ENCODE measurements at places on chromosomes 6 and 20.

DNA sequence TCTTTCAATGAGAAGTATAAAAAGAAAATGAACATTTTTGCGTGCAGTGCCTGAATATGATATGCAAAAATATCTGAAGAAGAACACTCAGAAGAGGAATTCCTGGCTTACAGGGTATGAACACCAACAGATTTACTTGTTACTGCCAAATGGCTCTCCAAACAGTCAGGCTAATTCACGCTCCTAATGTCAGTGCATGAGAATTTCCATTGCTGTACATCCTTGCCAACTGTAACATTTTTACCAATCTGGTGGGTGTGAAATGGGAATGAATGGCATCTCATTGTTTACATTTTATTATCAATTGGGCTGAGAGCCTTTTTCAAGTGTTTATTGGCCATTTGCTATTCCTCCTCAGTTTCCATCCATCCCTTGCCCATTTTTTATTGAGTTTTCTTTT is 365.3 kb upstream of the MAP3K7 start:
- no peak for DNase-seq

- no peak for DNase-seq
These were observed 1.4 kb upstream of the MAN1A1 start for GRCh38 chr6:119350952-119351372.

- DNase-seq: peak; percentile 38
These were observed 9.5 kb downstream of the C20orf202 start for GRCh38 chr20:1212607-1213396.

- DNase-seq: no peak
These were observed 51.1 kb downstream of the FGD2 start for GRCh38 chr6:37056439-37057127.

DNA sequence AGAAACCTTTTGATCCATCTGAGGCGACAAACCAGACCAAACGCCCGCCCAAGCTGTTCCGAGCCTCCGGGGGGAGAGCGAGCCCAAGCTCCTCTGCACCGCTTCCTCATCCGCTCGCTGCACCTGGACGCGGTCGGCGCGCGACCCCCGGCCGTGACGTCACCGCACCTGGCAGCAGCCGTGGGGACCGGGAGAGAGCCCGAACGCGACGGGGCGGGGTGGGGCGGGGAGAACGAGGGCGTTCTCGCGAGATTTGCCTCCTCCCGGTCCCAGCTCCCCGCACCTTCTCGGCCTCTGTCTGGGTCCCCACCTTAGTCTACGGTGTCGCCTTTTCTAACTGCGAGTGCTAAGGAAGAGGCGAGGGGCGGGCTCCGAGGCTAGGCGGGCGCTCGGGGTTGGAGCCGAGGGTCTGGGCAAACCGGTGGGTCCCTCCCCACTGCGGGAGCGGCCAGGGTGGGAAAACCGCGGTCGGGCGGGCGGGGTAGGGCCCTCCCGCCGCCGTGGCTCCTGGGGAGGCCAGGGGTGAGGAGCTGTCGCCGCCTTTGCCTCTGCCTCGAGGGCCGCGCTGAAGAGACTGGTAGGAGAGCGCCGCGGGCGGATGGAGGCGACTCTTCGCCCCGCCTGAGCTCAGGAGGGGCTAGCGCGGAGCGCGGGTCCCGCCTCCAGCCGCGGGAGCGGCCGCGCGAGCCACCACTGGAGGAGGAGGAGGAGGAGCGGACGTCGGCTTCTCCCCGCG is at the start of gene CD2AP:
Gene CD2AP, plus strand, starts transcription at position 293 of the 736 bp plus-strand sequence. CDS start 456 bp downstream, outside the sequence.
- DNase-seq: peak; percentile 91

- DNase-seq: no peak
These were observed 194.0 kb upstream of the EYA4 start for GRCh38 chr6:133047065-133047665.

DNA sequence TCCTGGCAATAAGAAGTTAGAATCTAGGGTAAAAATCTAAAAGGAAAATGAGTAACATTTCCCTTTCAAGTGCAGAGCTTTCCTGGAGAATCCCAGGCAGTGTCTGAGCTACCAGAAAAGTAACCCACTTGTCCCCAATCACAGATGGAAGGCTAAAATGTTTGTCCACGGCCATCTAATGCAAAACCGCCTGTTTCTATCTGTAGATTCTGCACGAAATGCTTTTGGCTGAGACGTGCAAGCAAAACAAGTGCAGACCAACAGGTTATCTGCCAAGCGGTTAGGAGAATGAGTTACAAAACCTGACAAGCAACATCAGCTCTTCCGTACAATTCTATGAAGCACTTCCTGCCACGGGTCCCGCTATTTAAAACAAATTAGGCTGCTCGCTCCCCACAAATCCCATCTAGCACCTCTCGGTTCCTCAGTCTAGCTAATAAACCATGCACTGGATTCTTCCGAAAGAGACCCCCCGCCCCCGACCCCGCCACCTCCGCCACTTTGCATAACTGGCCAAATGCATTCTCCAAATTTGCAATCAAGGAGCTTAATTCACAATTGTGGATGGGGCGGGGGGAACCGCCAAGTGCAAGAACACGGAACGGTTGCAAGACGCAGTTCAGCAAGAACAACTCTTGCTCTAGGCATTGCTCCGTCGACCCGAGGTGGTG is 1.4 kb downstream of the ELOVL5 start:
- no peak for DNase-seq

DNA sequence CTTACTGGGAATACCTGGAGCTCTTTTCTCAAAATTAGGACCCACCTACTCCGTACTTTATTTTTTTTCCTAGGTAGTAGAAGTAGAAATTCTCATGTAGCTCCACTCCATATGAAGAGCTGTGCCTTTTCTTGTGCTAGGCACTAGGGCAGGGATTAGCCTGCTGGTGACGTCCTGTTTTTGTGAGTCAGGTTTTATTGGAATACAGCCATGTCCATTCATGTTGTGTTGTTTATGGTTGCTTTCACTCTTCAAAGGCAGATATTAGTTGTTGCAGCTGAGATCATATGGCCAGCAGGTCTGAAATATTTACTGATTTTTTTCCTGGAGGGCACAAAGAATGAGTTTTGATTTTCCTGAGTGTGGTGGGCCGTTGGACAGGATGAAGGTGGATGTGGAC is 20.5 kb downstream of the XRN2 start:
- DNase-seq: no peak

- no peak for DNase-seq
These were observed 47.4 kb downstream of the BMP5 start for GRCh38 chr6:55827818-55828522.

DNA sequence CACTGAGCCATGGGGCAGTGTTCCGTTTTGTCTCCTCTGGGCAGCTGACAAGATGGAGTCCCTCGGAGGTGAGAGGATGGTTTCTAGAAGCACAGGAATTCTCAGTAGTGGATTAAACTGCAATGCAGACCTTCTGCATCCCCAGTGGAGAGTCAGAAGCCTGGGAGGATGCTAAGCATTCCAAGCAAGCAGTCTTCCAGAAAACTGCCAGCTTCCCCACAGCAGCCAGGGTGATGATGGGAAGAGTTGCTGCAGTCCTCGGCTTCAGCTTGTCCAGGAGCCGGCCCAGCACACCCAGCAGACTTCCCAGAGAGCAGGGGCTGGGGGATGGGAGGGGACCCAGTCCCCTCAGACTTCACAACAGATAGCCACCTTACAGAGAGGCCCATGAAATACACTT is 163.6 kb downstream of the LY86 start:
- DNase-seq: no peak

DNA sequence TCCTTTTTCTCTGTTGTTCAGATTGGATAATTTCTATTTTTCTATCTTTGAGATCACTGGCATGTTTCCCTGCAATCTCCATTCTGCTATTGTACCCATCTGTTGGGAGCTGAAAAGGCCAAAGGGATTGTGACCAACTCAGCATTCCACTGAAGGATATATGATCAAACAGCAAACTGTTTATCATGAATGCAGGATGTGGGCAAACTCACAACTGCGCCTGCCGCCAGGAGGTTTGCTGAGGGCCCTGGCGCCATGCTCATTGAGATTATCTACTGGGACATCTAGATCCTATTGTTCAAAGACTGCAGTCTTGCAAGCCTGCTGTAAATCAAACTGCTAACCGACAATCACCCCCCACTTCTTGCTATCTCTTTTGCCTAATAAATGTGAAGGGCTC is 3.8 kb upstream of the FKBP1A start:
- DNase-seq: no peak

- no peak for DNase-seq
These were observed 295.7 kb downstream of the CDC5L start for GRCh38 chr6:44682987-44683779.

DNA sequence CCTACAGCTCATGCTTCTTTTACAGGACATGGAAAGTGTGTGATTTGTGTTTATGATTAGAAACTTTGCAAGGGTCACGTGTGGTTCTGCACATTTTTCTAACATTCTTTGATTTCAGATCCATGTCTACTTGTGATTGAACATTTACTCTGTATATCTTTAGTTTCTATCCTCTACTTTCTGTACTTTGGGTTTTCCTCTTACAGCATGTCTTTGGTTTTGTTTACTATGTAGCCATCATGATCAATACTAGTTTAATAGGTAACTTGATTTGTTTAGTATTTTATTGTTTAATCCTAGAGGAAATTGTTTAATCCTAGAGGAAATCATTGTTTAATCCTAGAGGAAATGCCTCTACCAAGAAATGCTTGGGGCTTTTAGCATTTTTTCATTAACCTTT is 41.8 kb downstream of the XRN2 start:
- DNase-seq: no peak

DNA sequence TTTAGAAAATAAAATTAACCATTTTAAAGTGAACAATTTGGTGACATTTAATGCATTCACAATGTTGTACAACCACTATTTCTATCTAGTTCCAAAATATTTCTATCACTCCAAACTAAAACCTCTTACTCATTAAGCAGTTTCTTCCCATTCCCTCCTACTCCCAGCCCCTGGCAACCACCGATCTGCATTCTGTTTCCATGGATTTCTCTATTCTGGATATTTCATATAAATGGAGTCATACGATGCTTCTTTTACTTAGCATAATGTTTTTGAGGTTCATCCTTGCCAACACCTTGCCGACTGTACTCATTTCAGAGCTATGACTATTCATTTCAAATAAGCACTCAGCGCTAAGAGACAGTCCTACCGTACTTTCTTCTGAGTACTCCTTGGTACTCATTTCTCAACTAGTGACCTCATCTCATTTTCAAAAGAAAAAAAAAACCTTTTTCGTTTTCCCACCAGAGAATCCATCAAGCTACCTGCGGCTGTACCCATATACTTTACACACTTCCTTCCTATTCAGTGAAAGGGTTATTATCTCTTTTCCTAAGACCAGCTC is 259.2 kb downstream of the UTRN start:
- DNase-seq: no peak

GRCh38 chr6:3630258-3630835 is 121.2 kb downstream of the PXDC1 start:
- DNase-seq: no peak

GRCh38 chr20:33377366-33377765 is 24.0 kb downstream of the CDK5RAP1 start:
- no peak for DNase-seq

DNA sequence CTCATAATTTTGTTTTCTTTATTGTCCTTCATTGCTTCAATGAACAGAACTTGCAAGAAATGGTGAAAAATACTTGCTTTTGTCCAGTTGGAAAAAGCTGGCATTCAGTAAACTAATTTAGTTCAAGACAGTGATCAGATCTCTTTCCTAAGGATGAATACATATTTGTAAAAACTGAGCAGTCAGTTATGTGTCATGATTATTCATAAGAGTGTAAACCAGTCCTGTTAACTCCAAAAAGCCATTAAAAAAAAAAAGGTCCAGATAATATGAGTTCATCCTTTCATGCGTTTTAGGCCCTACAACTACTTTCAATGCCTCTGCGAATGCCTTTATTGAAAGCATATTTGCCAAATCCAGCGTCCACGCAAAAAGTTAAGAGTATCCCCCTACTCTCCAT is 609 bp downstream of the PGM3 start:
- no peak for DNase-seq

DNA sequence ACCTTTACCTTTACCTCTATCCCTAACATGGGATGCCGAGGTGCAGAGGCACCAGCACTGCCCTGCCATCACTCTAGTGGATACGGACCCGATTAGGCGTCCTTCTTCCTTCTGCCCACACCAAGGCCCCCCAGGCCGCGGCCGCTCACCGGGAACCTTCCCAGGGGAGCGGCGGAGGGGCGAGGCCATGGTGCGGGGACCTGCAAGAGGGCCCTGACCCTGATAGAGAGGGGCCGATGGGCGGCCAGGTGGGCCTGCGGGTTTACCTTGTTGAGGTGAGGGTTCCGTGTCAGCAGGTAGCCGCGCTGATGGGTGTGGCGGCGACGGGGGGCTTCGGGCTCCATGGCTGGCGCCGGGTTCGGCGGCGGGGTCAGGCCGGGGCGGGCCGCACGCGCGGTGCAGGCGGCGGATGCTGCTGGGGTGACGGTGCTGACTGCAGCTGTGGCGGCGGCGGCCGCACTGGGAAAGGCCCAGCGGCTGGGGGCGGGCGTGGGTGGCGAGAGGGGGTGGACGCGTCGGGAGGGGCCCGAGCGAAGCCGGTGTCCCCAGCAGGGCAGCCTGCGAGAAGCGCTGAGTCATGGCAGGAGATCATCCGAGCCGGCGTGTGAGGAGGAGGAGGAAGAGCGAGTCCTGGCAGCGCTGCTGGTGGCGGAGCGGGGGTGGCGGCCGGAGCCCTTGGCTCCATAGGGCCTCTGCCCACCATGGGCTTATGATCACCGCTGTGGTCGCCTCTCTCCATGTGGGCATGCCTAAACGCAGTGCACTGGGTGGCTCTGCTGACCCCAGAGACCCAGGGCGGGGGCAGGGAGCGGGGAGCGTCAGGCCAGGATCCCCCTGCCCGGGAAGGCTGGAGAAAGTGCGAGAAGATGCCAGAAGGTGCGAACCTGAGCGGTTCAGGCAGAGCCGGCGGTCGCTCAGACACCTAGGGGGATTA is at the start of gene ME1:
Gene ME1, minus strand, starts transcription at position 441 of the 934 bp plus-strand sequence. Its CDS starts 97 bp downstream, at position 344.
- DNase-seq: no peak

- DNase-seq: no peak
These were observed 31.2 kb downstream of the TTLL9 start for GRCh38 chr20:31901615-31902014.

DNA sequence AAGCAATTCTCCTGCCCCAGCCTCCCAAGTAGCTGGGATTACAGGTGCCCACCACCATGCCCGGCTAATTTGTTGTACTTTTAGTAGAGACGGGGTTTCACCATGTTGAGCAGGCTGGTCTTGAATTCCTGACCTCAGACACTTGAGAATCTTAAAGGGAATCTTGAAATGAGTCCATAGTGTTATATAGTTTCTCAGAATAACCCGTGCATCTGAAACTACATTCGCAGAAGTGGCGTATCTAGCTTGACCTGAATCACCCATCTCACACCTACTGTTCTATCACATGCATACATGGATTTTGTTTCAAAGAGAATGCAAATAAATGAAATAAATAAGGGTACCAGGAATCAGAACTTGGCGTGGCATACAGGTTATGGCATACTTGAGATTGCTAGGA is 65.0 kb downstream of the NCOA7 start:
- DNase-seq: no peak

- DNase-seq: no peak
These were observed 105.0 kb downstream of the OLIG3 start for GRCh38 chr6:137389150-137389704.

GRCh38 chr6:137086031-137086430 is 41.3 kb upstream of the IL20RA start:
- DNase-seq: no peak

- DNase-seq: no peak
These were observed 193.6 kb downstream of the NFATC2 start for GRCh38 chr20:51348876-51349275.
